ENCODE measurements at places on chromosomes 6 and 20. TPM values are rescaled to one million over a fixed set of nuclear protein-coding genes. Genes with fewer than 3 reads are reported as not detected.
A peak's percentile ranks its signal among the peaks of the same experiment; 100 is the strongest.

- no peaks in the 10 kb centered on the region for H3K36me3 ChIP-seq
- H3K27ac ChIP-seq, result no peak overlapping the region
- DNase-seq, result peak; percentile 75
- no peaks in the 10 kb centered on the region for H3K27me3 ChIP-seq
- peaks cover 21% of the 10 kb centered on the region for H3K4me1 ChIP-seq
- no peak overlapping the region for H3K4me3 ChIP-seq
Measured at GRCh38 chr6:36314221-36315014, 22.3 kb downstream of the BNIP5 start.

Gene CCDC170
- 3.6 TPM for total RNA-seq

DNA sequence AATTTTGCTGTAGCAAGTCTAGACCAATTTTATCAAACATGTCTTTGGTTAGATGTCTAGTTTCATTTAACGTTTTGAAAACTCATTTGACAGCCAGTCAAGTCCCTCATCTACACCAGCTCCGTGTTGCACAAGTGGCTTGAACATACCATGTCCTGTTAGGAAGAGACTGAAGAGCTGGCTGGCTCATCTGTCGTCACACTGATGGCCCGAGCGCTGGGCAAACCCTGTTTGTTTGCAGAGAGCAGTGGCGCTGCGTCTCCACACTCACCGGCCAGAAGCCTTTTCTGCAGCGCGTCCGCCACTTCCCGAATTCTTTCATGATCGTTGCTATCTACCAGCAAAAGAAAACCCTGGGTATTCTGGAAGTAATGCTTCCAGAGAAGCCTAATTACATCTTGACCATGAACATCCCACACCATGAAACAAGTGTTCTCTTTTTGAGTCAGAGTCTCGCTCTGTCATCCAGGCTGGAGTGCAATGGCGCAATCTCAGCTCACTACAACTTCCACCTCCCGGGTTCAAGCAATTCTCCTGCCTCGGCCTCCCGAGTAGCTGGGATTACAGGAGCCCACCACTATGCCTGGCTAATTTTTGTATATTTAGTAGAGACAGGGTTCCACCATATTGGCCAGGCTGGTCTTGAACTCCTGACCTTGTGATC is 10.7 kb upstream of the TCFL5 start:
- H3K27ac ChIP-seq, result no peak overlapping the region
- peaks cover 13% of the 10 kb centered on the region for H3K4me1 ChIP-seq

GRCh38 chr6:48641544-48641943 is 530.5 kb upstream of the PTCHD4 start:
- no peak overlapping the region for H3K27ac ChIP-seq
- no peaks in the 10 kb centered on the region for H3K4me1 ChIP-seq
- no peak for DNase-seq
- H3K4me3 ChIP-seq, result no peak overlapping the region

Gene KCNG1
- not detected for total RNA-seq

Gene OR2B6
- not detected for total RNA-seq

GRCh38 chr6:147639279-147639678 is 130.8 kb downstream of the SAMD5 start:
- no peaks in the 10 kb centered on the region for H3K36me3 ChIP-seq
- H3K27me3 ChIP-seq, result no peaks in the 10 kb centered on the region
- H3K27ac ChIP-seq, result no peak overlapping the region
- H3K4me1 ChIP-seq, result no peaks in the 10 kb centered on the region

DNA sequence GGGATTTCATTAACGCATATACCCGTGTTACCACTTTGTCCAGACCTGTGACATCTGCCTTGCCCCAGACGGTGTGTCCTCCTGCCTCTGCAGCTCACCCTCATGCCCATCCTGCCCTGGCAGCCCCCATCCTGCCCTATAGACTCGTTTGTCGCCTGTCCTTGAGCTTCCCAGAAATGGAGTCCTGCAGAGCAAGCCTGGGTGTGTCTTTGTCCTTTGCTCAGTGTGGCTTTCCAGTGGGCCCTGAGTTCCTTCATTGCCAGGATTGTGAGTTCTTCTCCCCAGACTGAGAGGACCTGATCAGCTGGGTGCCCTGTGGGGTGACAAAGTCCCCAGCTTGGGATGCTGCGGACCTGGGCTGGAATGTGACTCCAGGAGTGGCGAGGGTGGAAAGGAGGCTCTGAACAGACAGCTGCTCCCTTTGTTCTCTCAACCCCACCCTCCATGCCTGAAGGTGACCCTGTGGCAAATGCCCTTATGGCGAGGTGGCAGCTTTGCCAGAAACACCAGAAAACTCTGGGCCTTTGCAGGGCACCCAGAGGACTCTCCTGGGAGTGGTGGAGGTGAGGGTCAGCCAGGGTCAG is 2.4 kb upstream of the CST3 start:
- no peak for DNase-seq
- peaks cover under 1% of the 10 kb centered on the region for H3K36me3 ChIP-seq
- H3K4me1 ChIP-seq, result peaks cover 44% of the 10 kb centered on the region
- H3K27ac ChIP-seq, result no peak overlapping the region

DNA sequence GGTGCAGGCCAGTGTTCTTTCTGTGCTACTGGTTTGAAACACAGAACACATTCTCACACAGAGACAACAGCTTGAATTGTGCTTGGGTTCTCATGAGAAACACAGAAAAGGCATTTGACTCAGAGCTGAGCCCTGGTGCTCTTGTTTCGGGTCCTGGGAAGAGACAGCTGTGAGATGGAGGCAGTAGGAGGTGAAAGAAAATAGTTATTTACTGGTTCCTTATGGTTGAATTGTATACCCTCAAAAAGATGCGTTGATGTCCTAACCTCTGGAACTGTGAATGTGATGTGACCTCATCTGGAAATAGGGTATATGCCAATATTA is 87.1 kb upstream of the RPS6KA2 start:
- H3K27me3 ChIP-seq, result no peaks in the 10 kb centered on the region
- H3K27ac ChIP-seq, result no peak overlapping the region
- no peaks in the 10 kb centered on the region for H3K36me3 ChIP-seq
- no peak overlapping the region for H3K4me3 ChIP-seq
- no peak for DNase-seq

DNA sequence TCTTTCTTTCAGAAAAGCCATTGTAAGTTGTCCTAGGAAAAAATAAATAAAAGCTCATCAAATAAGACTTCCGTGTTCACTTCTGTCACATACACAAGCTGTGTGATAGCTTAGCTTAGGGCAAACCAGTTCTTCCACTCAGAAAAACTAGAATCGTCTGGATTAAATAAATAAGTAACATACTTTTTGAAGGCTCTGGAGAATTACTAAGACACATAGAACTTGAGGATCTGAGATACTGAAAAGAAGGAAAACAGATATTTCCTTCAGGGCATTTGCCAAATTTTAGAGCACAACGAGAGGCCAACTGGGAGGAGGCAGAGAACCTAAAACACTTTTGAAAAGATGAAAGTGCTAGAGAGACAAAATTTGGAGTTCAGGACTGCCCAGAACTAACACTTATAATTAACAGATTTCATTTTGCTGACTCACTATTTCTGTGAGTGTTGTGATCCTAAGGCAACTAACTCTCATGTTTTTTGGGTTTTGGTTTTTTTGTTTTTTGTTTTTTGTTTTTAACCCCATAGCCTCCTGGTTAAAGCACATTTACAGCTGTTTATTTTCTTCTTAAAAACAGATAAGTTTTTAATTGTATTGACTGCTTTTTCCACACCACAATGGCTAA is 38.7 kb upstream of the THEMIS start:
- no peaks in the 10 kb centered on the region for H3K36me3 ChIP-seq
- peaks cover 11% of the 10 kb centered on the region for H3K4me1 ChIP-seq
- no peak overlapping the region for H3K4me3 ChIP-seq
- DNase-seq, result peak; percentile 70

- no peaks in the 10 kb centered on the region for H3K27me3 ChIP-seq
- no peak overlapping the region for H3K4me3 ChIP-seq
- peaks cover 84% of the 10 kb centered on the region for H3K4me1 ChIP-seq
- H3K36me3 ChIP-seq, result peaks cover 27% of the 10 kb centered on the region
Measured at GRCh38 chr20:19995220-19995863, 21.8 kb upstream of the NAA20 start.

- peaks cover 23% of the 10 kb centered on the region for H3K27me3 ChIP-seq
- no peak overlapping the region for H3K27ac ChIP-seq
- H3K4me3 ChIP-seq, result no peak overlapping the region
Measured at GRCh38 chr6:158512809-158513208, 47.1 kb upstream of the TMEM181 start.
